Inflammatory macrophage (primary cell): ENCODE measurements at places on chromosomes 3 and 15.

- no peak for DNase-seq
Observed at GRCh38 chr3:73177827-73178226, 116.4 kb downstream of the EBLN2 start.

- no peak for DNase-seq
Observed at GRCh38 chr3:12455740-12456139, 28.5 kb upstream of the TSEN2 start.

DNA sequence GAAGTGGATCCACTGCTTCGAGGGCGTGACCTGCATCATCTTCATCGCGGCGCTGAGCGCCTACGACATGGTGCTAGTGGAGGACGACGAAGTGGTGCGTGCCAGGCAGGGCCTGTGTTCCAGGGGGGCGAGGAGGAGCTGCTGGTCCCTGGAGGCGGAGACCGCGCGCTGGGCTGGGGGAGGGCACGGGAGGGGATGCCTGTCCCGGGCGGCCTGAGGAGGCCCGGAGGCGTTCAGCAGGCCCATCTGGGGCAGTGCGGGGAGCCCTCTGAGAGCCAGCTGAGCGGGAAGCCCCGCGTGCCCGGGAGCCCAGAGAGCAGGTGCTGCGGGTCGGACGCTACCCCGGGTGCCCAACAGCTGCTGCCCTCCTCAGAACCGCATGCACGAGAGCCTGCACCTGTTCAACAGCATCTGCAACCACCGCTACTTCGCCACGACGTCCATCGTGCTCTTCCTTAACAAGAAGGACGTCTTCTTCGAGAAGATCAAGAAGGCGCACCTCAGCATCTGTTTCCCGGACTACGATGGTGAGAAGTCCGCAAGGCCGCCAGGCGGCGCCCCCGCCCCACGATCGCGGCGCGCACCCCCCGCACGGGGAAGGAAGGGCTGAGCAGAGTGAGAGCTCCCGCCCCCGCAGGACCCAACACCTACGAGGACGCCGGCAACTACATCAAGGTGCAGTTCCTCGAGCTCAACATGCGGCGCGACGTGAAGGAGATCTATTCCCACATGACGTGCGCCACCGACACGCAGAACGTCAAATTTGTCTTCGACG lies 2.9 kb downstream of the GNAT1 start:
- DNase-seq, result peak; percentile 15

DNA sequence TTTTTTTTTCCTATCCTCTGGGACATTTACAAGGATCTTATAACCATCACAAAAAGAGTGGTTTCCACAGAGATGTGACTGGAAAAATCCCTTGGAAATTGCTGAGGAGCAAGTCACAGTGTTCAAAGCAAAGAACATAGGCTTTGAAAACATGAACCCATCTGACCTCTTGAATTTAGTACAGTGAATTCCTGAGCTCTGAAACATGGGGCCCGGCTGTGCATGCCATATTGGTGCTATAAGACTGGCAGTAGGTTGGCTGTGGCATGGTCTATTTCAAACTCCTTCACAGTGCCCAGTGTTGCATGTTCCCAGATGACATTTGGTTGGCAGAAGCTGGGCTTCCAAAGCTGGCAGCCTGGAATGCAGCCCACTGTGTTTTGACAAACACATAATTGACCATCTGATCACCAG lies 202.2 kb downstream of the TIGIT start:
- DNase-seq, result no peak

DNA sequence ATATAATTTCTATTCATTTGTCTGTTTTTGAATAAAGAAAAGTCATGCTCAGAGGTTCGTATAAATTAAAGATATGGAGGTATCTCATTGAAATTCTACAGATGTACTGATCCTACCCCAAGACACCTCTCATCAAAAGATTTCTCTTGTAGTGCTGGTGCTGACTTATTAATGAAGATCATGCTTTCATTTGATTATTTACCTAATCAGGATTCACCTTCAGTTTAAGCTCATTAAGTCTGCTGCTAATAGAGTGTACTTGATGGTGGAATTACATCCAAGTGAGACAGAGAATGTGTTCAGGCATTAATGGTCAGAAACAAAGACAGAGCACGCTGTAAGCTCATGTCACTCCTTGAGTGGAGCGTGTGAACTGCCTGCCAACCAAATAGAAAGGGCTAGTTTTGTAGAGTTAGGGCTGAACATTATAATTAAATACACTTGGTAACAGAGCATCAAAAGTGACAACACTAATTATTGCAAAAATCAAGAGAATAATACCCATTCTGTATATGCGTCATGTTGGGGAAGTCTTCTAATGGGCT lies 45.5 kb downstream of the KBTBD12 start:
- no peak for DNase-seq

DNA sequence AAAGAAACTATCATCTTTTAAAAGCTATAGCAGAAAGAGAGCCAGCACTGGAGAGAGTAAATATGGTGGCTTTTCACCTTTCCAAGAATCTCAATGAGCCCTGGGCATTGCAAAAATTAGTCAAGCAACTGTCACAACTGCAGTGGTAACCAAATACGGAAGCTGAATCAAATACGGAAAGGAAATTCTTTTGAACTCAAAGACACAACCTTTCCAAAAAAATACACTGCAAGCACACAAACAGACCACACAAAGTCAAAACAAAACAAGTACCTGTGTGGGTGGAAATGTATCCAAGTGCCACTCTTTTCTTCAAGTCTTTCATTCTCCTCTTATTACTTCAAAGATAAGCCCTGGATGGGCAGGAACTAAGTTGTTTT lies 17.6 kb downstream of the VGLL4 start:
- peak; percentile 11 for DNase-seq

DNA sequence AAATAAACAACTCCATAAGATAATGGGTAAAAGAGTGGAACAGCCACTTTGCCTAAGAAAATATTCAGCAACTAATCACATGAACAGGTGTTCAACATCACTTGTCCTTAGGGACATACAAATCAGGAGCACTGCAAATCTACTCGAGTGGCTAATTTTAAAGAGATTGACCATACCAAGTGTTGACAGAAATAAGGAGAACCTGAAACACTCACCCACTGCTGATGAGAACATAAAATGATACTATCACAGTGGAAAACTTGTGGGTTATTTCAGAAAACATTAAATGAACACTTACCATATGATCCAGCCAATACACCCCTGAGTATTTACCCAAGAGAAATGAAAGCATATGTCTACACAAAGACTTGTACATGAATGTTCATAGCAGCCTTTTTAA lies 70.5 kb downstream of the GABRB3 start:
- DNase-seq, result no peak

- DNase-seq, result no peak
Observed at GRCh38 chr15:99296386-99296785, 45.1 kb downstream of the LRRC28 start.

GRCh38 chr15:25501828-25502446 lies 63.1 kb upstream of the UBE3A start:
- peak; percentile 38 for DNase-seq

GRCh38 chr3:50516440-50516871 lies 13.0 kb upstream of the CACNA2D2 start:
- no peak for DNase-seq

DNA sequence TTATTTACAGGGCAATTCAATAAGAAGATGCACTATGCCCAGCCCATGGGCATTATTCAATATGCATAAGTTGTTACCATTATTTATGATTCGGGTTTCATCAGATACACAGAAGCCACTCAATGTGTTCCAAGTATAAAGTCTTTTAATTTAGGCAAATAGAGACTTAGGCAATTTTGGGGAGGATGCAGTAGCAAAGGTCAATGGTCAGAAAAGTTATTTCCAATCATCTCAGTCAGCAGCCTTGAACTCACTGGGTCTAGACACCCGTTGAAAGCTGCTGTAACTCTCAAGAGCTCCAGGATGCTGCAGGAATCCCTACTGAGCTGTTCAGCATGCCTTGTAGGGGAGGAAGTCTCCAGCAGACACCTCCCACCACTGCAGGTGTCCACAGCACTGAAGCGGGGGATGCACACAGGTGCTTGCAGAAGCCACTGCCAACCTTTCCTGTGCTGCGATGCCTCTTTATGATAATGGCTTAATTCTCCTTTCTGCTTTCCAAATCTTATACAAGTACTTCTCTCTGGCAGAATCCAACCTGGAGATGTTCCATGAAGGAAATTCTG lies 155.0 kb upstream of the SUCLG2 start:
- DNase-seq, result no peak

DNA sequence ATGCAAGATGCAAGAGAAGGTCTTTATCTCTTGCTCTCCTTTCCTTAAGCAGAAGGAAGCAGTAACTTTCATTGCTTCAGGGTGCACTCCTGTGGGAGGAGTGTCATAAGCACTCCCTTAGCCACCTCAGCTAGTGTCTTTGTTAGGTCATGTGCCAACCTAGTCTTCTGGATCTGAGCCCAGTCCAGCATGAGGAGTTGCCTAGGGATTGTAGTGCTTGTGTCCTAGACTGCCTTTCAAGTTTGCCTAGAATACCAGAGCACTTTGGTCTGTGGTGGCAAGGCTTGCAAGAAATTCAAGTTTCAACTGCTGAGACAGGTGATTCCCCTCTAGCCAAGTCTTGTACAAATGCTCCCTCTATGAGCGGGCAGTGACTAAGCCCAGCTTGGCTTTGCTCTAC lies 633.6 kb downstream of the ZNF385D start:
- DNase-seq, result no peak
